ENCODE measurements at places on chromosomes 1 and 21.

DNA sequence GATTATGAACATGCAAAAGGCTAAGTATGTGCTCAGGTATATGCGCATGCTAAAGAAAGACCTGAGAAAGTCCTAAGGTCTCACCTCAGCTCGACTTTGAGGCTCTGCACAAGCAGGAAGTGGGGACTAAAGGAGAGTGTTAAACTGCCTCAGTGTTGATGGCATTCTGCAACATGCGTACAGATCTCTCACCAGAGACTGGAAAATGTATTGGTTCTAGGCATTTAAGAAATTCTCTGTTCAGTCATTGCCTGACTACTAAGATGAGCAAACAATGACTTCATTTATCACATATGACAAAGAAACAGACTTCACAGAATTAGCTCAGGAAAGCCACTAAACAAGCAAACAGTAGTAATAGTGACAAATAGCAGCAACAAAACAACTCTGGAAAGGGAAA lies 90.8 kb downstream of the USH2A start:
- no peak for DNase-seq

GRCh38 chr1:55211863-55212262 lies 3.3 kb downstream of the USP24 start:
- DNase-seq = no peak

DNA sequence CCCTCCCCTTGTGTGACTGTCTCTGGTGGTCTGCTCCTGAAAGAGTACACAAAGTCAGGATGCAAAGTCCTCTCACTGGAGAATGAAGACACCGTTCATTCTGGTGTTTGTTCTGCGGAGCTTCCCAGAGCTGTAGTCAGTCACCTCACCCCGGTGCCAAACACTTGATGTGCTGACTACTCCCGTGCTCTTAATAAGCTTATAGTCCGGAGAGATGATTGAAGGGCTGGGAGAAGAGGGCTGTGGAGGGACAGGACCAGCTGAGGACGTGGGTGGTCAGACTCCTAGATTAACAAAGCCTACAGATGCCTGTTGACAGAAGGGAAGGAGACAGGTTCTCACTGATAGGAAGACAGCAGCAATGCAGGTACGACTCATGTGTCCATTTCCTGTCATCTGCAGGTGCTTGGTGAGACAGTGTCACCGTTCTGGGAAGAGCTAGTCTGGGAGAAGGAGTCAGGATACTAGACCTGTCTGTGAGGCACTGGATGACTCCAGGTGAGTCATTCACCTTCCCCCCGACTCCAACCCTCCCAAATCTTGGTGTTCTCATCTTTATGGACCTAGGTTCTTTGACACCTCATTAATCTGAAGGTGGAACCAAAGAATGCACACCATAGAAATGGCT lies 40.4 kb upstream of the LRRN2 start:
- no peak for DNase-seq

DNA sequence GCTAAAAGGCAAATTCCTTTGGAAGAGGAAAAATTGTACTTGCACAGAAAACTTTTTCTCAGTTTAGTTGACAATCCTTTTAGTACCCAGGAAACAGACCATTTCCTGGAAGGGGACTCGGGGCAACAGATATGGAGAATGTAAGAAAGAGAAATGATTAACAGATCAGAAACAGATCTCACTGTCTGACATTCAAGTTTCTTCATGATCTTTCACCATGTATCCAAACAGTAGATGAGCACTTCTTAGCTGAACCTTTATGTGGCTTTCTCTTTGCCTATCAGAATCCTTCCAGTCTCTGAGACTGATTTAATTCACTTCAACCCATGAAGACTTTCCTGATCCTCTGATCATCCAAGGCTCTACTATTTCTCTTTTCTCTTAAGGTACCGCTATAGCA lies 2.7 kb downstream of the TTLL7 start:
- DNase-seq = no peak

DNA sequence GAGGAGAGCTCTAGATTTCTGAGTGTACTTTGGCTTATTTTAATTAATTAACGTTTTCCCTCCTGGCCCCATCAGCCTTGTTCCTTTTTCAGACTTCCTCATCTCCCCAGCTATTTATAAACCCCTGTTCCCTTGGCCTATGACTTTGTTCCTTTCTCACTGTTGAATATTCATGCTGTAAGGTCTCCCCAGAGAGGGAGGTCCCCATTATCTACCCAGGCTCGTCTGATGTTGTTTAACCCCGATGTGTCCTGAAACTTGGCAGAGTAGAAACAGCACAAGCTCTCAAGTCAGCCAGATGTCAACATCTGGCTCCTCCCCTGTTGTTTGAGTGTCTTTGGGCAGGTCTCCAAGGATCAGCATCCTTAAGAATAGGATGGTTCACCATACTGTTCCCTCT lies 153.6 kb downstream of the HIVEP3 start:
- DNase-seq = no peak

DNA sequence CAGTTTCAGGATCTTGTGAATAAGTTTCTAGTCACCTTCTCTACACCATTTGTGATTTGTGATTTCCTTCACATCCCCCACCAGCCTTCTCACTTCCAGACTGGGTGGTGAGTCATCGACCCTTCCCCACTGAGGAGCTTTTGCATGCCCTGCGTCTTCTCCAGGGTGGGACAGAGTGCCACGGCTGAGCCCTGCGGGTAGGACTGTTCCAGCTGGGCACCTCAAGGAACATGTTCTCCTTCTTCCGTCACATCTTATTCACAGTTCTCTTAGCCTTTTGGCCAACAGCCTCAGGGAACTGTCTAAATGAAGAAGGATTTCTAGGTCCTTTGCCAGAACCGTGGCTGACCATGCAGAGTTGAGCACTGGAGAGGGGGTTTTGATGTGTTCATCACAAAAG lies 116.5 kb downstream of the TMEM53 start:
- no peak for DNase-seq

DNA sequence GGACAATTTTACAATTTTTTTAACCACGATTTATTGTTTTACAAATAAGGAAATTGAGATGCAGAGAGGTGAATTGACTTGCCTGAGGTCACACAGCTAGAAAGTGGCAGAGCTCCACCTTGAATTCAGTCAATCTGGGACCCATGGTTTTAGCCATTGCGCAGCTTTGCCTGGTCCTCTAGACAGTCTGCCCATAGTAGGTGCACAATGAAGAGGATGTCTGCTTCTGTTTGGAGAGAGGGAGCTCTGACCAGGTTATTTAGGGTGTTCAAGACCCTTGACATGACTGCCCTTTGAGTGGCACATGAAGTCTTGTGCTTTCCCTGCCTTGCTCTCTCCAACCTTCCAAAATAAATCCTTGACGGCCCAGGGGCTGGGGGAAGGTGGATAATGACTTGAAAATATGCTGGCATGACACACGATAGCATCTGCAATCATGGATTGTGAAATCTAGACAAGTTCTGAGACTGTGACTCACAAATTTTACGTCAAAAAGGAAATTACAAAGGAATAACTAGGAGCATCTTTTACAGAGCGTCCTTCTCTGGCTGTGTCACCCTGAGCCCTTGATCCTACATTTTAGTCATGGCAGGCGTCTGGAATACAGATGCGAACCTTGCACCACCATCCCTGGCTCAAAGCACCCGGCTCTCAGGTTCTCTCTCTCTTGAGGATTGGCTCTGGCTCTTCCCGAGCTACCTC lies 26.2 kb upstream of the ID3 start:
- DNase-seq = no peak

DNA sequence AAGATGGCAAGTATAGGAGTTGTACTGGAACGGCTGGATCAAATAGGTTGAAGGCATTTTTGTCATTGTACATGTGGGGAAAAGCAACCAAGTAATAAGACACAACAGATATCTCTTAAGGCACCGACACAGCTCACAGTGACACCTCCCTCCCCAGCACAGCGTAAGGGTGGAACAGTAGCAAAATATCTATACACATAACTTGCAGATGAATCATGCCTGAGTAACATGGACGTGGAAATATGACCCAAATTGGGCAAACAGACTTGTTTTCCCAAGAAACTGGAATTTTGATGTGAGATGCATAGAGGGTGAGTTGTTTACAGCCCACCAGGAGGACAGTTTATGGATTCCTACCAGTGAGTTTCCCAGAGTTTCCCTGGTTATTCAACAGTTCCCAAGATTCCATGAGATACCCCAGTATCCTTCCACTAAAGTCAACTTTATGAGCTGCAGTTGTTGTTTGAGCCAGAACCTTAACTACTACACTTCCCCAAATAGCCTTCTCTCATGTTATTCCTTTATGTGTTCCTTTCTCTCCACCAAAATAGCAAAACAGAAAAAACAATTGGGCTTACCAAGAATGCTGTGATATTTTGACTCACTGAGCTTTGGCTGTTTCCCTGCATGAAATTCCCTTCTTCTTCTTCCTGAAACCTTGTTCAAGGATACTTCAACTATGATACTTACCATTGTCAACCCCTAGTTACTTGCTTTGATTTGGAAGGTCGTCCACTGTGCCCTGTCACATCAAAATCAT lies 7.1 kb upstream of the DR1 start:
- DNase-seq = no peak

- no peak for DNase-seq
Observed at GRCh38 chr1:159775716-159776115, 5.0 kb upstream of the DUSP23 start.

GRCh38 chr1:150804671-150805070 lies 3.4 kb downstream of the CTSK start:
- DNase-seq = no peak

GRCh38 chr1:22104865-22105437 lies 37.9 kb downstream of the WNT4 start:
- DNase-seq = no peak

DNA sequence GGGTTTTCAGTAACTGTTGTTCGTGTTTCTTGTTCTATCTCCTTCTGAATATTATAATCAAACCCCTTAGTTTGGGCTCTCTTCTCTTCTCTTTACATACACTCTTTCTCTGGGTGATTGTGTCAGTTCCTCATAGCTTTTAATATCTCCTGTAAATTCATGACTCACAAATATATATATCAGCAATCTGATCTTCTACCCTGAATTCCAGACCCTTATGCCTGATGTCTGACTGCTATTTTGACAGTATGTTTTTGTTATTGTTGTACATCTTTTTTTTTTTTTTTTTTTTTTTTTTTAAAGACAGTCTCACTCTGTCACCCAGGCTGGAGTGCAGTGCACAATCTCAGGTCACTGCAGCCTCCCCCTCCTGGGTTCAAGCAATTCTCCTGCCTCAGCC lies 70.8 kb upstream of the MPC2 start:
- no peak for DNase-seq

DNA sequence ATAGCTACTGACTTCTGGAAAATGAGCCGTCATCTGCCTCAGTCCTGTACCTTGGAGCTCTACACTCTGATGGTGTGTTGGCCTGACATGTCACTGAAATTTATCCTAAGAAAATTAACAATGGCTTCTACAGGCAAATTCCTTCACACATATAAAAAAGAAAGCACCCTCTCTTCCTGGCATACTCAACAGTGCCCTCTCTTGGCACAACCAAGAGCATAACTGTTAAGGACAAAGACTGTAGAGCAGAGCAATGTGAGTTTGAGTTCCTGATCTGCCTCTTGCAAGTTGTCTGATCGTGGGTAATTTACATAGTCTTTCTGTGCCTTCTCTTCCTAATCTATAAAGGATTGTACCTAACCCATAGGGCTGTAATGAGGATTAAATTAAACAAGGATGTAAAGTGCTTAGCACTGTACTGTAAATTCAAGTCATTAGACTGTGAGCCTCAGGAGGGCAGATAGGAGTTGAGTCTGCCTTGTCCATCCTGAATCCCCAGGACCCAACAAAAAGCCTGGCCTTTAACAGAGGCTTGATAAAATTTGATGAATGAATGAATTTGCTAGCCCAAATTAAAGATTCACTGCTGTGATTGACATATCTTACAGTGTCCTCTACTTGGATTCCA lies 83.5 kb downstream of the SYF2 start:
- no peak for DNase-seq
